ENCODE measurements at places on chromosomes 4 and X.

GRCh38 chr4:78059524-78059889, 2.4 kb downstream of the FRAS1 start:
- DNase-seq: no peak

DNA sequence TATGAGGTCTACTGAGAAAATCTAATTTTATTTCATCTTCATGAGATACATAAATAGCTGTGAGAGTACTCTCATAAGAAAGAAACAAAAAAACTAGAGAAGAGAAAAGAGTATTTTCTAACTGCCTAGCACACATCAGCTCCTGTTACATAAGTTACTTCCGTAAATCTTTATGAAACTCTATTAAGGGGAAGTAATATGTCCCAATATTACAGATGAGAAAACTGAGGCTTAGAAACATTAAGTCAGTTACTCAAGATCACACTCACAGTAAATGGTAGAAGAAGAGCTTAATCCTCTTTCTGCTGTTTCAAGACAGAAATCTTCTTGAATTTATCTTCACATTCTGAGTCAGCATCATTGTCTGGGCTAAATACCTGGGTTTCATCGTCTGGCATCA, 164.1 kb downstream of the DTHD1 start:
- no peak for DNase-seq

DNA sequence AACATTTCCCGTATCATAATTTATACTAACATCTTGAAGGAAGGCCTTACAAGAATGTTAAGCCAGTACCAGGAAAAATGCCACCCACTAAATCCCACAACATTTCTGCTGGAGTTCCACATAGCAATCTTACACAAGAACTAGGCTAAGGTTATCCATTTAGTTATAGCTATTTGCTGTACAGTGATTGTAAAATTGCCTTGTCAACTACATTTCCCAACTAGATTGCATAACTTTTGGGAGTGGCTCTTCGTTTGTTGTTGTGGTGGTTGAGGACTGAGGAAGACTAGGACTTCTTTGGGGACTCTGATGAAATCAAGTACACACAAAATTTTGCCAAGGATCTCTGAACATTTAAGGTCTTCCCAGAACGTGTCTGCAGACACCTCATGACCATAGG, 8.0 kb downstream of the IBSP start:
- DNase-seq: no peak

DNA sequence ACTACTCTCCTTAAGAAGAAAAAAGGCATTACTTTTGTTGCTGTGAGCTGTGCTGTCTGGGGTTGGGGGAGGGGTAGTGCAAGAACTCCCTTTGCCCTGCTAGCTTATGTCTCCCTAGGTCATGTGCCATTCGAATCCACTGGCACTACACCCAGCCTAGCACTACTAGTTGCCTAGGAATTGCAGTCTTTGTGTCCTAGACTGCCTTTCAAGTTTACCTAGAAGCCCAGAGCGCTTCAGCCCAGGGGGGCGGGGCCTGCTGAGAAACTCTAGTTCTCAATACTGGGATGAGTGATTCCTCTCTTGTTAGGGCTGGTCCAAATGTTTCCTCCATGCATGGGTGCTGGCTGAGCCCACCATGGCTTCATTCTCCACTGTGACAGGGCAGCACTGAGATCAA, 1011.5 kb downstream of the PCDH19 start:
- DNase-seq: no peak

- no peak for DNase-seq
These were observed 57.1 kb downstream of the RELL1 start for GRCh38 chr4:37628977-37629609.

DNA sequence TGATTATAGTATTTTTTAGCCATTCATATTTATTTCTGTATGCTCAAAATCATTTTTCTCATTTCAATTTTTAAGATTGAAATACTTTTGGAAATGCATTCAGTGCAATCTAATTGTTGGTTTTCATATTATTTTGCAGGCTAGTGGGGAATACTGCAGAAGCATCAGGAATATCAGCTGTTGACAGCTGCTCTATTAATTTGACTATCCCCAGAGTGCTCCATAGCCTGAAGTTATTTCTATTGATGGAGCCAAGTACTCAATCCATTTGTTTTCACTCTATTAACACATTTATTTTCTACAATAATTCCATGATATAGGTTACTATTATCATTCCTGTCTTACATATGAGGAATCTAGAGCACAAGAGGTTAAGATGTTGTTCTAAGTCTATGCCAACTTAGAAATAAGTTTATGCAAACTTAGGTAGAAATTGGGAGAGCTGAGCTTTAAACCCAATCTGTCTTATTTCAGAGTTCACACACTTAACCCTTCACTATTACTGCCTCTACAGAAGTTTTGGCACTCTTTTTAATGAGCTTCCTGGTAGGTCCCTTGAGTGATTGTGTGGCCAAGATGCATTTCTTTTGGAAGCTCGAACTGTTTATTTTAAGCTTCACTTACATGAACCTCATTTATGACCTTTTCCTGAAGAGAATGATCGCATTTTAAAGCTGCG, 65.6 kb upstream of the PCDH18 start:
- DNase-seq: no peak

DNA sequence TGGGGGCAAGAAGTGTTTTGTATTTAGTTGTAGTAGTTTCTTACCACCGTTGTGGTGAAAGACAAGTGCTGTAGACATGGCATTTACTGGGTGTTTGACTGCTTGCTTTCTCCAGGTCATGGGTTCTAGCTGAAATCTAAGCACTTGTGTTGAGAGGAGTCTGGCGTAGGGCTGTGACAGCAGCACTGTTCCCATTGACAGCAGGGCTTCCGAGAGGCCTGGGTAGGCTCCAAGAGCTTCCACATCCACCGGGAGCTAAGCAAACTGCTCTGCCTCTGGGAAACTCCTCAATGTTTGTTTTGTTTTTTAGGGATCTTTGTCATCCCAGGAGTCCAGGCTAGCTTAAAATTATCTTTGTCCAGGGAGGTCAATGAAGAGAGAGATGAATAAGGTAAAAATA, 44.3 kb downstream of the BMPR1B start:
- DNase-seq: no peak

GRCh38 chr4:38539501-38539900, 124.5 kb upstream of the KLF3 start:
- DNase-seq: no peak

DNA sequence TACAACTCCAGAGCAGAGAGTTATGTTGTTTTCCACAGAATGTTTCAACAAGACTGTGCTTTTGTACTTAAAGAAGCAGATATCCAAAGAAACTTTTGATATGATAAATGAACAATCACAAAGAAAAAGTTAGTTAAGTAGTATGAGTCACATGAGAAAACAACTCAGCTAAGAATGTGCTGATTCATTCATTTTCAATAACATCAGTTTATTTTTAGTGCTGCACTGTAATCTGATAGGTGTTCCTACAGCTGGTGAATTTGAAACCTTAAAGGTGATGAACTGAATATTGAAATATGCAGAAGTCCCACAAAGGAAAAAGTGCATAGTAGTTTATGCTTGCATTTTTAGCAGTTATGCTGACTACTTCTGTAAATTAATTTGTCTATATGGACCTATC, 180.3 kb upstream of the TENM3 start:
- no peak for DNase-seq

GRCh38 chr4:73944061-73944875, 37.6 kb downstream of the PF4 start:
- no peak for DNase-seq

- DNase-seq: no peak
These were observed 65.4 kb downstream of the TRMT44 start for GRCh38 chr4:8506006-8506372.

DNA sequence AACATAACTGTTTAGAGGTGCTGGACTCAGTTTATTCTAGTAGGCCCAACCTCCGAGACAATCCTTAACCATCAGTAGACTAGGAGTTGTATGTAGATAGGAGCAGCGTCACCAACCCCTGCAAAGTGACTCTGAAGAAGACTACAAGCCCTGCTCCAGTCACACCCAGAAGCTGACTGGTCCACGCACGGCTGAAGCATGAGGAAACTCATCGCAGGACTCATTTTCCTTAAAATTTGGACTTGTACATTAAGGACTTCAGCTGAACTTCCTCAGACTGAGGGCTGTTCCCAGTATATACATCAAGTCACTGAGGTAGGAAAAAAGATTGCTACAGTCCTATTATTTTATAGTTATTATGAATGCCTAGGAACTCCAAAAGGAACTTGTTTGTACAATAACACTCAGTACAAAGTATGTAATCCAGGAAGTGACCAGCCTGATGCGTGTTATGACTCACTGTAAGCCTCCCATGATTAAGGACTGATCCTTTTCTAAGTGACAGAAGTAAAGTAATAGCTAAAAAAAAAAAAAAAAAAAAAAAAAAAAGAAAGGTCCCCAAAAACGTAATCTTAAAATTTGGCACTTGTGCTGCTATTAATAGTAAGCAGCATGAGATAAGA, 41.6 kb upstream of the UGT2B7 start:
- DNase-seq: no peak

DNA sequence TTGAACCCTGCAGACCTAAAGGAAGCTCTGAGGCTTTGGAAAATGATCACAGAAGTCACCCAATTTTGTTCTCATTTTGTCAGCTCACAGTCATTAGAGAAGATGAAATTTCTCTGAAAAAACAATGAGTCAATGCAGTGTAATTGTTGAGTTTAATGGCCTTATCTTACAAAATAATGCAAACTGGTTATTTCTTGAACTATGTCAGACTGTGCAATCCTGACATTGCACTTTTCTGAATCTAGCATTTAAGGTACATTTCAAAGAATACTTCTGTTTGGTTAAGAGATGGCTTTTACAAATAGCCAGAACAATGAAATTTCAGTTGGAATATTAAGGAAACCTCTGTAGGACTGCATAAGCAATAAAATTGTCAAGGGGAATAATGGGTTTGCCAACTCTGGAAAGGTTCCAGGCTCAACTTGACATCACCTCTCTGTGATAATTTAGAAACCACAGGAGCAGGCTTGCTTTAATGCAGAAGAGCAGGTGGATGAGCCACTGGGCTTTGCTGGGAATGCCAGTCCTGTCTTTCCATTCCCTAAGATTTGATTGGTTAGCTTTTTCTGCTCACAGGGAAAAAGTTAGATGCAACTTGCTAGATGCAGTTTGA, 222.8 kb downstream of the FRMPD4 start:
- no peak for DNase-seq

GRCh38 chr4:20616848-20617247, 83.4 kb upstream of the PACRGL start:
- no peak for DNase-seq

DNA sequence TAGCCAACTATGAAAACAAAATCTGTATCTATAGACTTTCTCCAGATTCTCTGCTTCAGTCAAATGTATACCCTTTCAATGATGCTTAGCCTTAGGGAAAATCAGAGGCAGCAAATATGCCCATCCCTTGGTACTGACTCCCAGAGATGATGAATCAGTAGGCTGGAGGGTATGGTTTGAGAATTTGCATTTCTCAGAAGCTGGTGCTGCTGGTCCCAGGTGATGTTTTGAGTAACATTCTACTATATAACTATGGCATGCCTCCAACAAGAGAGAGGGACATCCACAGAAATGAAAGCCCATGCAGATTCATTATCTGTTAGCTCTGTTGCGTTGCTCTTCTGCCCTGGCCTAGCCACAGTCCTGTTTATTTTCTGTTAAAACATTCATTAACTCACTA, 13.6 kb downstream of the TNIP3 start:
- DNase-seq: no peak

GRCh38 chr4:56130606-56131155, 181.9 kb downstream of the CEP135 start:
- DNase-seq: no peak

DNA sequence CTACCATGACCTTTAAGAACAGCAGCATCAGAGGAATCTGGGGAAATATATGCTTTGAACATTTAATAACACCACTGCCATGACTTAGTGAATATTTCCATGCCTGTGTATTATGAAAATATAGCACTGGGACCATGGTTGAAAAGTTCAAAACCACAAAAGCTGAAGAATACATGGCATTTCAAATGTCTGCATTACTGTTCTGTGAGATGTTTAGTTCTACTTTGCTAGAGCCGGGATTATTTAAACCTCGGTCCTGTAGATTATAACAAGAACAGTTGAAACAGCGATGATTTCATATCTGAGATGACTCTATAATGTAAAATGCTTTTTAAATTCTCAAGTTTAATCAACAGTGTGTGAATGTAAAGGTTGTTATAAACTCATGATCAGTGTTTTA, 126.7 kb upstream of the AGA start:
- no peak for DNase-seq

GRCh38 chr4:159206427-159206871, 103.6 kb downstream of the RAPGEF2 start:
- no peak for DNase-seq

DNA sequence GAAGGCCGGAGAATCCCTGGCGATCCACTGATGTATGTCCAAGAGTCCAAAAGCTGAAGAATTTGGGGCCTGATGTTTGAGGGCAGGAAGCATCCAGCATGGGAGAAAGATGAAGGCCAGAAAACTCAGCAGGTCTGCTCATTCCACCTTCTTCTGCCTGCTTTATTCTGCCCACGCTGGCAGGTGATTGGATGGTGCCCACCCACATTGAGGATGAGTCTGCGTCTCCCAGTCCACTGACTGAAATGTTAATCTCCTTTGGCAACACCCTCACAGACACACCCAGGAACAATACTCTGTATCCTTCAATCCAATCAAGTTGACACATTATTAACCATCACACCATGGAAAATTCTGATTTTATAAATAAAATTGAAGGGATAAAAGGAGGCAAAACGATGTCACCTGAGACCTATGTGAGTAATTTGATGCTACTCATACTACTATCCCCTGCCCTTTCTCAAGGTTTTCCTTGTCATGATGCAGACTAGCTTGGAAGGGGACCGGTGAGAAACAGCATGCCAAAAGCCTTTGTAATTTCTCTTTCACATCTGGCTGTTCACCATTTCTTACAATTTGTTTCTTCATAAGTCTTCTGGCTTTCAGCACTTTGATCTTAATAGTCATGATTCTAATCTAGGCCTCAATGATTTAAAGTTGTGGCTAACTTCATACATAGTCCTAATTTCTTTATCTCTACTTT, 9.7 kb upstream of the PYURF start:
- no peak for DNase-seq

DNA sequence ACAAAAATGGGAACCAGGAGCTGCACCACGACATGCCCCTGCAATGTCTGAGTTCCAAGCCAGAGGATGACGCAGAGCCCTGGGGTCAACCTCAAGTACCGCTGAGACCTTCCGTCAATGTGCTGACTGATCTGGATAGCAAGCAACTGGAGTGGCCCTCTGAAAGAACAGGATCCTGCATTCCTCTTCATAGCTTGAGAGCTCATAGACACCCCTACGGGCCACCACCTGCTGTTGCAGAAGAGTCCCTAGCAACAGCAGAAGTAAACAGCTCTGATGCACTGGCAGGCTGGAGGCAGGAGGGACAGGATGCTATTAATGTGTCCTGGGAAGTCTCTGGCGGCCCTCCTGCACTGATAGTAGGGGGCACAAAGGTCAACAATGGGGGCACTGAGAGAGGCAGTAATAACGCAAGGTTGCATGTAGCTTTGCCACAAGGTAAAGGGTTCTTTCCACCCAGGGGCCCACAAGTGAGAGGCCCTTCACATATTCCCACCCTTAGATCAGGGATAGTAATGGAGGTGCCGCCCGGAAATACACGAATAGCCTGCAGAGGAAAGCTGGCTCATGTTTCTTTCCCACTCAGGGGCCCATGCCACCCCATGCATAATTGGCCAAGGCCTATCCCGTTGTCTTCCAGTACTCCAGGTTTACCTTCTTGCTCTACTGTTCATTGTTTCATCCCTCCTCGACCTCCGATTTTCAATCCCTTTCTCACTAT, 1.3 kb downstream of the PRR32 start:
- DNase-seq: no peak

Data from stimulated activated CD4-positive, alpha-beta T cell treated with anti-CD3 and anti-CD28 coated beads, TNF-alpha, amount 100 ng/mL, for 4 hours (primary cell).